ENCODE measurements at places on chromosomes 11 and 22. TPM values are rescaled to one million over a fixed set of nuclear protein-coding genes. Genes with fewer than 3 reads are reported as not detected.

Gene LDHAL6A
- not detected for total RNA-seq

Gene OR8G1
- not detected for total RNA-seq

Gene LRRN4CL
- 1.7 TPM for total RNA-seq

Gene MRGPRX3
- not detected for total RNA-seq

Gene SORL1
- total RNA-seq = 1.9 TPM

Gene VPS37C
- total RNA-seq = 15.1 TPM

Gene POLD4
- 137 TPM for total RNA-seq

DNA sequence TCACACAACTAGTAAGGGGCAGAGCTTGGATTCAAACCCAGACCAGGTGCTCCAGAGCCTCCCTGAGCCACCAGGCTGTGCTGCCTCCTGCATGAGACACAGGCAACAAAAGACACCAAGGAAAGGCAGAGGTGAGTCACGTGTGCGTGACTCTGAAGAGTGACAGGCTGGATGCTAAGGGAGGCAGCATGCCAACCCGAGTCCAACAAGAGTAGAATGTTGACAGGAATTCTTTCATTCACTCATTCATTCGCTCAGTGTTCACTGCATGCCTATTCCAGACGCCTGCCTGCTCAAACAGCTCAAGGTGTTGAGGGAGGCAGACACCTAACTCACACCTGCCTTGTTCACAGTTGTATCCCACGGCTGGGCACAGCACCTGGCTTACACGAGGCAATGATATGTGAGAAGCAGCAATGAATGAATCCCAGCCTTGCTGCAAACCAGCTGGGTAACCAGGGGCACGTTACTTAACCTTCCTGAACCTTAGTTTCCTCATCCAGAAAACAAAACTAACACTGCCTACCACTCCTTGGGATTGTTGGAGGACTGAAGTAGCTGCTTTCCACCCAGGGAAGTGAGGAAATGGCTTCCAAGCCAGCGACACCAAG is 73.8 kb upstream of the ARFGAP3 start:
- peak; percentile 81 for DNase-seq

DNA sequence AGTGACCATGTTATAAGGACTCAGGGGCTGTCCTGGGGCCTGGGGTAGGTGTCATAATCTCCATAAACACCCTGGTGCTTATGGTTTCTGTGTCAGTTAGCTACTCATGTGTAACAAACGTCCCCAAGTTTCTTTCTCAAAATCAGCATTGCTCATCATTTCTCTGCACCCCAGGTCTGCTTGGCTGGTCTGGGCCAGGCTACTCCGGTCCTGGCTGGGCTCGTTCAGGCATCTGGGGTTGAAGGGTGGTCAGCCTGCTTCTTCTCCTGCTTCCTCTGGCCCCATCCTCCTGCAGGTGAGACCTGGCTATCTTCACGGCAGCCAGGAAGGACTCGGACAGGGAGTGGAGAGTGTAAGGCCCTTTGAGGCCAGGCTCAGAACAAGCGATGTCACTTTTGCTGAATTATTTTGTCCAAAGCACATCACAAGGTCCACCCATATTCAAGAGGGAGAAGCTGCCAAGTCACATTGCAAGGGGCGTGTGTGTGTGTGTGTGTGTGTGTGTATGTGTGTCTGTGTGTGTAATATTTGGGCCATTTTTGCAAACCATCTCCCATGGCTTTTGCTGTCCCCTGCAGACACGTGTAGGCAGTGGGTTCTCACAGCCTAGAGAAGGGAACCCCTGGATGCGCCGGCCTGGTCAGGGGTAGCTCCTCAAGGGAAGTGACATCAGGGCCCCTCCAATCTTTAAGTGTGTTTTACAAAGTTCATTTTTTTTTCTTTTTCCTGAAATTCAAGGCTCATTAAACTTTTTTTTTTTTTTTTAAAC is 535.8 kb downstream of the TBC1D22A start:
- DNase-seq = no peak

- DNase-seq = peak; percentile 73
Measured at GRCh38 chr11:44505581-44506054, 59.8 kb upstream of the CD82 start.

- no peak for DNase-seq
Measured at GRCh38 chr11:120839846-120840402, 184.0 kb upstream of the TBCEL start.

- no peak for DNase-seq
Measured at GRCh38 chr11:128512474-128512996, 74.8 kb downstream of the ETS1 start.

- no peak for DNase-seq
Measured at GRCh38 chr22:42401535-42402334, 30.5 kb downstream of the NFAM1 start.

DNA sequence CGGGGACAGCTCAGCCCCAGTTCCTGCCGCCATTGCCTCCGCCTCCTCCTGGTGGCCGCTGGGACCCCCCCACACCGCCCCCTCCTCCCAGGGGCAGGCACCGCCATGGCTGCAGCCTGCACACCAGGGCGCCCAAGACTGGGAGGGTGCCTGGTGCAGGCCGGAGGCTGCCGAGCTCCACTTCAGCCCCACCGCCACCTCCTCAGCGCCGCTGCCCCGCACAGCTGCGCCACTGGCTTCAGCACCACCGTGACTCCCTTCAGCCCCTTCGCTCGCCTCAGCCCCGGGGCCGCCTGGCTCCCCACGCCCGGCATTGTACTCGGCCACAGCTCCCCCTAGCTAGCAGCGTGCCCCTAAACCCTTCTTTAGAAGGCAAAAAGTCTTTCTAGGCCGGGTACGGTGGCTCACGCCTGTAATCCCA is 131.1 kb downstream of the CRYBB2 start:
- DNase-seq = no peak

GRCh38 chr11:115665958-115666357 is 161.7 kb upstream of the CADM1 start:
- peak; percentile 35 for DNase-seq

- DNase-seq = no peak
Measured at GRCh38 chr11:61830237-61831105, 2.4 kb downstream of the FADS2 start.

DNA sequence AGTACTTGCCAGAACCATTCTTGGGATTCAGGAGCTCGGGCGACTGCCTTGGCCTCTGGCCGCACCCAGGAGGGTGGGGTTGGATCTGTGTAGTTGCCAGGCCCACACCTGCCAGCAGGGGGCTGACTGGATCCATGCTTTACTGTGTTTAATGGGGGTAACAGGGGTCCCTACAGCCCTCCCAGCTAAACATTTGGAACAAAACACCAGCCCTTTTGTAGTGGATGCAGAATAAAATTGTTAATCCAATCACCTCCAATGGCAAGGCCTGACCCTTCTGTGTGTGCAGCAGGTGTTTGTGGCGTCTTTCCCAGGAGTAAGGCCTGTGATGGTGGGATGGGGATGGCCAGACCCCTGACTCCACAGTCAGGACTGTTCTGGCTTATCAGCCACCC is 22.5 kb downstream of the SUN2 start:
- no peak for DNase-seq

DNA sequence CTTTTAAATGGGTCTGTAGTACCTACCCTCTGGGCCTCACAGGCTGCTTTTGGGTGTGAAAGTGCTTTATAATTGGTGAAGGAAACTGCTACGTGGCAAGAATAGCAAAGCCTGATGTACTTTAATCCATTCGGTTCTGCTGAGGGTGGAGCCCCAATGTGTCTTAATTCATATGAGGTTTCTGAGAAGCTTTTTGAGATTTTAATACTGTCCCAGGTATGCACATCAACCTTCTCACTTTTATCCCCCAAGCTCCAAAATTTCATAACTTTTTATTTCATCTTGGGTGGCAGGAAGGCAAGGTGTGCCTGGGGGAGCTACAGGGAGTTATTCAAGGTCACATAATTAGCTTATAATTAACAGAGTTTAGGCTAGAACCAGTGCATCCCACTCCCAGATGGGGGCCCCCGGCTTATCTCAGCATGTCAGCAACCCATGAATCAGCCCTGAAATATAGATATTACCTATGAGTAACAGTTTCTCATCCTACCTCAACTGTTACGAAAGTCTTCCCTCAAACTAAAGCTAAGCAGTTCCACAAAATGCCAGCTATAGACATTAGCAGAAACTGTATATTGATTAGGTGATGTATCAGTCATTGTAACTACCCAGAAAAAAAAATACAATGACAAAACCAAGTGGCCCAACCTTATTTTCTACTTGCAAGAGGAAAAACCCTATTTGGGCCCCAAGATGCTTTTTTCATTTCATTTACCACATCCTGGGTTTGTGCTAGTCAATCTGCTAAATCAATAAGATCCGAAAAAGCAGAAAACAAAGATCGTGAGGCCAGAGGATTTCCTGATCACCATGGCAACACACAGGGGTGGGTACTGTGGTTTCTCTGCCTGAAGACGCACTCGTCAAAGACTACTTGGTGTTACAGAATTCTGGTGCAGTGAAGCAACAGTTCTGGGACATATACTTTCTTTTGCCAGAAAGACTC is 26.7 kb downstream of the CD44 start:
- DNase-seq = peak; percentile 96
